ENCODE measurements at places on chromosomes 7 and 10.

- DNase-seq = no peak
Measured at GRCh38 chr7:16975712-16976111, 93.9 kb upstream of the AGR3 start.

DNA sequence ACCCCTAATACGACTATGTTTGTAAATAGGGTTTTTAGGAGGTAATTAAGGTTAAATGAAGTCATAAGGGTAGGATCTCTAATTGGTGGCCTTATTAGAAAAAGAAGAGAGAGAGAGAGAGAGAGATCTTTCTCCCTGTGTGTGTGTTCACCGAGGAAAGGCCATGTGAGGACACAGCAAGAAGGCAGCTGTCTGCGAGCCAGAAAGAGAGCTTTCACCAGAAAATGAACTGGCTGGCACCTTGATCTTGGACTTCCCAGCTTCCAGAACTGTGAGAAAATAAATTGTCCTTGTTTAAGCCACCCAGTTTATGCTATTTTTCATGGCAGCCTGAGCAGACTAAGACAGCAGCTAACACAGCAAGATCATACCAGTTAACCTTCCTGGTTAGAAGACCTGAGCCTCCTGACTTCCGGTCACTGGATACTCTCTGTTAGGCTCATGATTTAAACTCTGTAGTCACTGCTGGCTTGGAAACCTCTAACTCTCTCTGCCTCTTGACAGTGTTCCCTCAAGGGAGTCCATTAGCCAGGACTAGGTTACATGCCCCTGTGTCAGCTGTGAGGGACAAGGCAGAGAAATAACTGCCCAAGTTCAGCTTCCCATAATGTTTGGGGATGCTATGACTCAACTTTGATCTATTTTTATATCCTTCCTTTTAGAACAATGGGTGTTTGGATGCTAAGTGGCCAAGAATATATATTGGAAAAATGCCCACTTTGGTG, 102.3 kb downstream of the DYNC1I1 start:
- no peak for DNase-seq

- DNase-seq = no peak
Measured at GRCh38 chr7:26103596-26103995, 48.4 kb upstream of the NFE2L3 start.

- no peak for DNase-seq
Measured at GRCh38 chr10:61961278-61961677, 59.8 kb downstream of the ARID5B start.

Data from coronary artery (tissue), 2 donors.